ENCODE measurements at places on chromosomes 2 and 18.

GRCh38 chr2:5690286-5690685, 1.9 kb upstream of the SOX11 start:
- peaks cover 11% of the 10 kb centered on the region for H3K27me3 ChIP-seq
- no peak overlapping the region for H3K27ac ChIP-seq
- H3K36me3 ChIP-seq, result no peaks in the 10 kb centered on the region
- no peaks in the 10 kb centered on the region for H3K4me1 ChIP-seq

DNA sequence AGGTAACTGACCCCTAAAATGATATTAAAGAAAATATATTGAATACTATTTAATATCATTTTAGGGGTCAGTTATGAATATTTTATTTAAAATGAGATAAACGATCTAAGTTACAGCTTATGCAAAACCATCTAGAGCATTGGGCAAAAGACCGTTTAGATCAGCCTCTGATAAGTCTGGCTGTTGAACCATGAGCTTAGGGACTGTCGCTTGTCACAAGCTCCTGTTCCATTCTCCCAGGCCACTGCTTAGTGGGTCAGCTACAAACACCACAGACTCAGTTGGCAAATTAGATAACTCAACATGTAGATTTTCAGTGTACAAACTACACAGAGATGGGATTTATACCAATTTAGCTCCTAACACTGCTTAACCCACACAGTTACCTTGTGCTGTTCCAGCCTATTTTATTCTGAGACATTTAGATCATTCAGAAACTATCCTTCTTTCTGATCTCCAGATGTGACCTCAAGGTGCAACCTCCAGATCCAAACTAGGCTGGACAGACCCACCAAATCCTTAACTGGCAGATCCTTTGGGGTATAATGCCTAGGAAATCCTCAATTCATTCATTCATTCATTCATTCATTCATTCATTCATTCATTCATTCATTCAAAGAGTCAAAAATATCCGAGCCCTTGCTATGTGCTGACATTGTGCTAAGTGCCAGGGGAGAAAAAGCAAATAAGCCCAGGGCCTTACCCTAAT, 82.8 kb downstream of the HRH4 start:
- H3K4me1 ChIP-seq, result no peaks in the 10 kb centered on the region
- DNase-seq, result no peak
- H3K27me3 ChIP-seq, result no peaks in the 10 kb centered on the region
- no peak overlapping the region for H3K27ac ChIP-seq

DNA sequence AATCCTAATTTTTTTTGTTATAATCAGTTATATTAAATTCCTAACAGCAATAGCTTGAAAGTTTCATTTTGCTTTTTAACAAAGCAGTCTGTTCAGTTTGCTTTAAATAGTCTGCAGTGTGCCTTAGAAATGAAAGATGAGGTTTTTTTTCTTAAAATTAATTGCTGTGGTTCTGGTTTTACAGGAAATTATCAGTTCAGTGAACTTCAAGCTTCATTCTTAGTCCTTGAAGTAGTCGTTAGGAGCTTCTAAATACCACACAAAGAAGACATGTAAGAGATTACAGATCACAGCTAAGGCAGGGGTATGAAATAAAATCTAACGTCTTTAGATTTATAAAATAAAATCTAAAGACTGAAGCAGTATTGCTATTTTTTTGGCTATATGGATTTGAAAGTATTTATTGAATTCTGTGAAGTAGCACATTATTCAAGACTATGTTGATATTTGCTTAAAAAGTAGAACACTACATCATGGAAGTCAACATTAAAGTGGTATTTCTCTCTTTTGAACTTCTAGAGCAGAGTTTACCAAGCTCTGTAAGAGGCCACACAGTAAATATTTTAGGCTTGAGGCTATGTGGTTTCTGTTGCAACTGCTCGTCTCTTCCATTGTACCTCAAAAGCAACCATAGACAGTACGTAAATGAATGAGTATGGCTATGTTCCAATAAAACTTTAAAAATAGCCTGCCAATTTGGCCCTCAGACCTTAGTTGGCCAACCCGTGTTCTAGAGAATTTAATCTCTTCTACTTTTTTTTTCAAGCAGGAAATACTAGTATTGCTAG, 81.5 kb upstream of the STON1 start:
- H3K27me3 ChIP-seq, result no peaks in the 10 kb centered on the region
- H3K4me1 ChIP-seq, result peaks cover 47% of the 10 kb centered on the region
- no peak overlapping the region for H3K4me3 ChIP-seq
- peaks cover 16% of the 10 kb centered on the region for H3K36me3 ChIP-seq
- peak overlapping the region; percentile 74 for H3K27ac ChIP-seq

- H3K4me3 ChIP-seq, result no peak overlapping the region
- no peaks in the 10 kb centered on the region for H3K27me3 ChIP-seq
- no peaks in the 10 kb centered on the region for H3K4me1 ChIP-seq
- H3K27ac ChIP-seq, result no peak overlapping the region
- H3K36me3 ChIP-seq, result no peaks in the 10 kb centered on the region
Measured at GRCh38 chr2:241534293-241534692, 24.3 kb upstream of the BOK start.

DNA sequence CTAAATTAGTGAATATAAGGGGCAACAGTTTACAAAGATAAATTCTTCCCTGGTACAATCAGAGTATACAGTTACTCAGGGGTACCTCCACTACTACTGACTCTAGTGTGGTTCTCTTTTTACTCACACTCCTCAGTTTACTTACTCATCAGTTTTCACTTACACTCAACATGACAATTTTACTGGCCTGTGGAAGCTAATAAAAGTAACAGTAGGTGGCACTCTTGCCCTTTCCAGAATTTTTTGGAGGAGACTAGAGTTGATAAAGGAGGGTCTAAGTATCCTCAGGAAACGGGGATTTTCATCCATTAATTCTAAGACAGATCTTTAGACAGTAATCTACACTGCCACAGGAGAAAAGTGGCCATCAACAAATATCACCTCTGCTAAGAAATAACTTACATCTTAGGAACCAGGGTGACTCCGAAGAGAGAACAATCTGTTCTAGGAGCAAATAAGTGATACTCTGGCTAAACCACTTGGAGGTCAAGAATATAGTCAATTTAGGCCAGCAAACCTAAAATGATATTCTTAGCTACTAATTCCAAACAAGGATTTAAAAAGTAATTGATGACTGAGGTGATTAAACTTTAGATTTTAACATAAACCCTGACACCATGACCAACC, 61.3 kb downstream of the ATL2 start:
- H3K27ac ChIP-seq, result no peak overlapping the region
- H3K4me3 ChIP-seq, result no peak overlapping the region
- H3K4me1 ChIP-seq, result no peaks in the 10 kb centered on the region
- DNase-seq, result no peak
- H3K36me3 ChIP-seq, result no peaks in the 10 kb centered on the region
- no peaks in the 10 kb centered on the region for H3K27me3 ChIP-seq

GRCh38 chr2:9262671-9263171, 56.1 kb downstream of the ASAP2 start:
- H3K4me1 ChIP-seq, result no peaks in the 10 kb centered on the region
- H3K27me3 ChIP-seq, result no peaks in the 10 kb centered on the region
- no peak overlapping the region for H3K27ac ChIP-seq
- no peaks in the 10 kb centered on the region for H3K36me3 ChIP-seq
- no peak overlapping the region for H3K4me3 ChIP-seq
- DNase-seq, result no peak

GRCh38 chr2:136131961-136132824, 14.2 kb upstream of the CXCR4 start:
- H3K27me3 ChIP-seq, result no peaks in the 10 kb centered on the region
- DNase-seq, result peak; percentile 92
- H3K27ac ChIP-seq, result peak overlapping the region; percentile 100

DNA sequence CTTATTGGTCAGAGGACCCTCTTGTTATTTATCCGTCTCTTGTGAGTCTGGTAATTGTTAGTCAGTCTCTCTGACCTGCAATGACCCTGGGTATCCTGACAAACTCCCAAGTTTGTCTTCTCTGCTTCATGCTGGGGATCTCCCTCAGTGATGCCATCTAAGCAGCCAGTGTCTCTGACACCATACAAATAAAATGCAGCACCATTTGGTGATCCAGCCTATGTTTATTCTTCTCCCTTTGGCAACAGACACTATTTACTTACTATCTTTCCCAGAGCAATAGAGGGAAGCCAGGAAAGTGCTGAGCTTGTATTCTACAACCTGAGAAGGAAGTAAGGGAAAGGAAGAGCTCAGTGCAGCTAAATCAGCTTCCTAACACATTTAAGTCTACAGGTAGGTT, 15.9 kb downstream of the SERPINE2 start:
- H3K27ac ChIP-seq, result no peak overlapping the region
- no peak overlapping the region for H3K4me3 ChIP-seq
- no peaks in the 10 kb centered on the region for H3K36me3 ChIP-seq
- no peaks in the 10 kb centered on the region for H3K27me3 ChIP-seq
- H3K4me1 ChIP-seq, result peaks cover 38% of the 10 kb centered on the region

DNA sequence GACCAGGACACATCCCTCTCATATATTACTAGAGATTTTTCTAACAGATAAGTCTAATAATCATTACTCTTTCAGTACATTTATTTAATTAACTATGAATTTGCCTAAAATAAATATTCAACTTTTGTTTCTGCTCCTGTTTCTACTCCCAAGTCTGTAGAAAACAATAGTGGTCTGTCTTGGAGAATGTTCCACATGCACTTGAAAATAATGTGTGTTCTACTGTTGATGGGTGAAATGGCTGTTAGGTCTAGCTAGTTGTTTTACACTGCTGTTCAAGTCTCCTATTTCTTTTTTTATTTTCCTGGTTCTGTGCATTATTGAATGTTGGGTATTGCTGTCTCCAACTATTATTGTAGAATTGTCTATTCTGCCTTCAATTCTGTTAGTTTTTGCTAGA, 47.2 kb downstream of the SPOPL start:
- no peak for DNase-seq
- H3K27ac ChIP-seq, result no peak overlapping the region
- H3K27me3 ChIP-seq, result no peaks in the 10 kb centered on the region
- H3K4me1 ChIP-seq, result no peaks in the 10 kb centered on the region

- H3K4me3 ChIP-seq, result no peak overlapping the region
- no peaks in the 10 kb centered on the region for H3K4me1 ChIP-seq
- H3K36me3 ChIP-seq, result no peaks in the 10 kb centered on the region
Measured at GRCh38 chr18:41828137-41828536, 126.9 kb upstream of the PIK3C3 start.

DNA sequence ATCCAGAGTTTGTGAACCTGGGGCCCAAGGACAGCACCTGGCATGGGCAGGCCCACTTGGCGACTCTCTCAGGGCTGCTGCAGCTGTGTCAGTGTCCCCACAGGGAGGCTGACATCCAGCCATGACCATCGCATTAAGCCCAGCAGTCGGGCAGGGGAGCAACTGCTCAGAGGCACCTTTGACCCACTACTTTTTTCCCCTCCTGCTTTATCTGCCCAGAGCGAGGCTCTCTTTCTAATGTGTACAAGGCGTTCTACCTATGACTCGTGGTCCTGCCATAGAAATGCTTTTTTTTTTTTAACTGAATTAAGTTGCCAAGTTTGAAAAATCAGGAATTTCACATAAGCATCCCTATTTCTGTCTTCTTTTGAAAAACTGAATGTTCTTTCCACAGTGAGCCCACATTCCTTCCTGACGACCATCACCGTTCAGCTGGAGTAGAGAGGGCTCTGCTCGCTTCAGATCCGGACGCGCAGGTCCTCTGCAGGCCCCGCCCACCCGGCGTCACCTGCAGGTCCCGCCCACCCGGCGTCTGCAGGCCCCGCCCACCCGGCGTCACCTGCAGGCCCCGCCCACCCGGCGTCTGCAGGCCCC, 403 bp upstream of the CLUL1 start:
- no peaks in the 10 kb centered on the region for H3K36me3 ChIP-seq
- no peaks in the 10 kb centered on the region for H3K4me1 ChIP-seq
- DNase-seq, result no peak
- H3K4me3 ChIP-seq, result peak overlapping the region; percentile 15

GRCh38 chr18:32576296-32576916, 105.7 kb upstream of the GAREM1 start:
- H3K27ac ChIP-seq, result no peak overlapping the region
- DNase-seq, result no peak
- H3K4me1 ChIP-seq, result no peaks in the 10 kb centered on the region

- H3K36me3 ChIP-seq, result no peaks in the 10 kb centered on the region
- no peak overlapping the region for H3K27ac ChIP-seq
- no peak for DNase-seq
Measured at GRCh38 chr18:45228796-45229388, 386.4 kb upstream of the SLC14A2 start.

DNA sequence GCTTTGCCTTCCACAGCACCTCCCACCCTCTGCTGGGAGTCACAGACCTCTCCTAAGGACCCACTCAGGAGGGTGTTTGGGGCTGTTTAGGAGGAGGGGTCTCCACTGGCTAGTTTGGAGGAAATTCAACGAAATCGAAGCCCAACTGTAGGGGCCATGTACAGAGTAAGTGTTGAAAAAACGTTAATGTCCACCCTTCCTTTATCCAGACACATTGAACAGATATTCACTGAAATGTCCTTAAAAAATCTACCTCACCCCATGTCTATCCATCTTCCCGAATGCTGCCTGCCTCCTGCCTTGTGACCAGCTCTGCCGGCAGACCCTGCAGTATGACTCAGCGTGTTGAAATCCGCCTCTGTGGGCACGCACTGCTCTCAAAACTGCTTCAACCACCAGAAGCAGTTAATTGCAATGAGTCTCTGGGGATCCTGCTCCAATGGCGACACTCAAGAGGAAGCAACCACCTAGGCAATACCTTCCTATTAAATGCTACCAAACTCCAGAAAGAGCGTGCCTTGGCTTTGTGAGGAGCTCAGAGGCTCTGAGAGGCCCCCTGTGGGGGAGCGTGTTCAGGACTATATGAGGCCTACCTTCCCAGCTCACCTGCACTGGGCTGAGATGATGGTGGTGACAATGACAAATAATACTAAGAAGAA, 61.4 kb upstream of the RTN4 start:
- H3K4me1 ChIP-seq, result no peaks in the 10 kb centered on the region
- no peak overlapping the region for H3K4me3 ChIP-seq
- no peaks in the 10 kb centered on the region for H3K27me3 ChIP-seq

DNA sequence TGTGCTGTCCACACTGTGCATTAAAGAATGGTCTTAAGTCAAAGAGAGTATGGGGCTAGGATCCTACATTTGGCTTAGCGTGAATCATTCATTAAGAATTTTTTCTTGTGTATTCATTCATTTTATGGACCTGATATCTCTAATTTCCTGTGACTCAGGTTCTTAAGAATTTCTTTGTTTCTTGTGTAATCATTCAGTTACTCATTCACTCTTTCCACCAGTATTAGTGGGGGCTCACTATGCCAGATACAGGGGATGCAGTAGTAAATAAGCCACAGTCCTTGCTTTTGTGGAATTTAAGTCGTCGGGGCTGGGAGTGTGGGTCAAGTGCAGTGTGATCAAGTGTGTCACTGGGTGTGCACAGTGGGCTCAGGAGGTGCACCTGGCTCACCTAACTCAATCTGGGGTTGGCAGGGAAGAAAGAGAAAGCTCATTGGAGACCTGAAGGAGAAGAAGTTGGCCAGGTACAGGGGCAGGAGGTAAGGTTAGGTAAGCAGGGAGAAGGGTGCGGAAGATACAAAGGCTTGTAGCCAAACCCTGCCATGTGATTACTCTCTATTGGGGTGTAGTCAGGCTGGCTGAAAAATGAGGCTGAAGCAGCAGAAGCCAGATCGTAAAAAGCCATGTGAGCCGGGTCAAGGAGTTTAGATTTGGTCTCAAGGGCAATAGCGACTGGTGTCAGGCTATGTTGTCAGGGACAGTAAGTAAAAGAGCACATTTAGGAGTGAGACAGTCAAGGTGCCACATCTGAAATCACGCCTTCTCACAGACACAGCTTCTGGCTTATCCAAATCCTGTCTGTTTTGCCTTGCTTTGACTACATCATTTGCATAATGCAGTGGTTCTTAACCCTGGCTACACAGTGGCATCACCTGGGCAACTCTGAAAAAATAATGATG, 67.2 kb downstream of the KCTD1 start:
- H3K36me3 ChIP-seq, result no peaks in the 10 kb centered on the region
- DNase-seq, result no peak
- H3K27ac ChIP-seq, result no peak overlapping the region
- H3K4me3 ChIP-seq, result no peak overlapping the region
- no peaks in the 10 kb centered on the region for H3K27me3 ChIP-seq
